ENCODE measurements at places on chromosomes 3 and 15. TPM values are rescaled to one million over a fixed set of nuclear protein-coding genes. Genes with fewer than 3 reads are reported as not detected.

DNA sequence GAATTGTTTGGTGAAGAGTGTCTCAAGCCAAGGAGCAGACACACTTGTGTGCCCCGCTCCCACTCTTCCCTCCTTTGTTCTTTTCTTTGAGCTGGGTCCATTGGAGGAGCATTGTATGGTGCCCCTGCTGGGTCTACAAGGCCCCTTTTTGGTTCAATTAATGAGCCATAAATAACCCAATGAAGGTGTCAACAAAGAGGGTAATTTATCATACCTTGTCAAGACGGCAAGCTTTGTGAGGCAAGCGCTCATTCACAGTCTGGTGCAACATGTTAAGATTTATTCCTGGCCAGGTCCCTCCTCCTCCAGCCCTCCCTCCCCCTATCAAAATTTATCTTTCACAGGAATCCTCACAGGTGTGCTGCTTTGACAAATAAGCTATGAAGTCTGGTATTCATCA is 300.1 kb downstream of the RORA start:
- DNase-seq, result no peak
- H3K27ac ChIP-seq, result no peak overlapping the region
- H3K36me3 ChIP-seq, result no peaks in the 10 kb centered on the region

The KIF23 gene
- total RNA-seq, result 63.5 TPM

The CDHR4 gene
- not detected for total RNA-seq

The NRG4 gene
- not detected for total RNA-seq
